ENCODE measurements at places on chromosomes 11 and 22.

- no peak for DNase-seq
Measured at GRCh38 chr11:130765406-130765805, 150.9 kb downstream of the SNX19 start.

DNA sequence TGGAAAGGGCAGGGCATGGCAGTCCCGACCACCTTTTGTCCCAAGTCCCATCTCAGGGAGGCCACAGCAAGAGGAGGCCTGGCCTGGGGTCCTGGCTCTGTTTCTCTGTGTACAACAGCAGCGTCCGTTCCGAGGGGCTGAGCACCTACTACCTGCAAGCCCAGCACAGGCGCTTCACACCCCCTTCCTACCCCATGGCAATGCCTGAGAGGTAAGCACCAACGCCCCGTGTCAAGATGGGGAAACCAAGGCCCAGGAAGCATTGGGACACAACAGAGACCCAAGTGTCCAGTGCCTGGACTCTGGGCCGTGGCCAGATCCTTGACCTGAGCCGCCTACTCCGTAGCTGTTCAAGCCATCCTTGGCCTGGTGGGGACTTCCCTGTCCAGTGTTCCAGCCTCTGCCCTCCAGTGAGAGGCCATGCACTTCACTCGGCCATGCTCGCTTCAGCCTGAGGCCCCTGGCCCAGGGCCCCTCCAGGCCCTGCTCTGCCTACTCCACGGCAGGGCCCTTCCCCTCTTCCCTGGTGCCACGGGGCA, 14.3 kb upstream of the TCF20 start:
- no peak for DNase-seq

- DNase-seq, result peak; percentile 95
Measured at GRCh38 chr22:41381329-41382097, at the start of gene TEF. TSS of gene TEF (plus strand) at chr22:41381942. CDS start at chr22:41382045, 103 bp downstream.

GRCh38 chr11:17489751-17490150, 13.1 kb upstream of the ABCC8 start:
- no peak for DNase-seq

- no peak for DNase-seq
Measured at GRCh38 chr11:2571598-2572281, 126.9 kb downstream of the KCNQ1 start.

GRCh38 chr11:14499178-14499559, 442 bp downstream of the COPB1 start:
- DNase-seq, result no peak

- DNase-seq, result no peak
Measured at GRCh38 chr11:12762696-12763324, 88.6 kb downstream of the TEAD1 start.

DNA sequence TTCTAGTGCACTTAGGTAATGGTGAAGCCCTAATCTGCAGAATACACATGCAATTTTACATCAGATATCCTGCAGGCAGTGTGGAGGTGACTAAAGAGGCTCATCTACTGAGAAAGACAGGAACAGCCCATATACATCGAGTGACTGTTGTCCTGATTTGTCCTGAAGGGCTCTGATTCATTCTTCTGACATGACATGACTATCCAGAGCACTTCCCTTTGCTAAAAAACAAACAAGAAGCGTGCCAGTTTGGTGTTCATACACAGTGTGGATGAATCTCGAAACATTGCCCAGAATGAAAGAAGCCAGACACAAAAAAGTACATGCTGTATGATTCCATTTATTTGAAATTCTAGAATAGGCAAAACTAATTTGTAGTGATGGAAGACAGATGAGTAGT, 48.0 kb upstream of the AMPD3 start:
- DNase-seq, result no peak

DNA sequence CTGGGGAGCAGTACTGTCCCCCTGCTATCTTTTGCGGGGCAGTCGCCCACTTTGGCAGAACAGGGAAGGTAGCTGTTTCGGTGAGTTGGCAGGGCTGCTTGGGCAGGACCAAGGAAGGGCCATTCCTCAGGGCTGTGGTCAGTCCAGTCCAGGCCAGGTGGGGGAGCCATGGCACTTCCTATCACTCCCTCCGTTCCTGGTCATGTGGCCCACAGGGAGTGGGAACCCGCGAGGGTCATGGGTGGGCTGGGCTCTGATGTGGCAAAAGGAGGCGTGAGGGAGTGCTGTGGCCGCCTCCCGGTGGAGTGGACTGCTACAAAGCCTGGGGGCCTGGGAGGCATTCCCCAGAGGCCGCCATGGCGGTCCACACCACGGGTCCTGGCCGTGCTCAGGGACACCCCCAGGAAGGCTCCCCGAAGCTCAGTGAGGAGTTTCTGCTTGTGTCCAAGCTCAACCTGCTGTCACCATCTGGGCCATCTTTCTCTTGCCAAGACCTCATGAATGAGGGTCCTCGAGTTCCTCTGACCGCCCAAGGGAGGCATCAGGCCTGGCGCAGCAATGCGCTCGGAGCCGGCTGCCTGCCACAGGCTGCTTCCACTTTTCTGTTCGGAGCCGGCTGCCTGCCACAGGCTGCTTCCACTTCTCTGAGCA, 11.9 kb downstream of the CHID1 start:
- no peak for DNase-seq
